ENCODE measurements at places on chromosomes 13 and 19.

DNA sequence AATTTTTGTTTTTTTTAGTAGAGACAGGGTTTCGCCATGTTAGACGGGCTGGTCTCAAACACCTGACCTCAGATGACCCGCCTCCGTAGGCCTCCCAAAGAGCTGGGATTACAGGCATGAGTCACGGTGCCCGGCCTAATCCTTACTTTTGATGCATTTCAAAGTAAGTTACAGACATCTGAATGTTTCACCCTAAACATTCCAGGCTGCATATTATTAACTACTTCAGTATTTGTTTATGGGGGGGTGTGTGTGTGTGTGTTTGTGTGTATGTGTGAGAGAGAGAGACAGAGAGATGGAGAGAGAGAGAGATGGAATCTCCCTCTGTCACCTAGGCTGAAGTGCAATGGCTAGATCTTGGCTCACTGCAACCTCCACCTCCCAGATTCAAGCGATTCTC, 13.1 kb downstream of the SULT2B1 start:
- no peak for DNase-seq

DNA sequence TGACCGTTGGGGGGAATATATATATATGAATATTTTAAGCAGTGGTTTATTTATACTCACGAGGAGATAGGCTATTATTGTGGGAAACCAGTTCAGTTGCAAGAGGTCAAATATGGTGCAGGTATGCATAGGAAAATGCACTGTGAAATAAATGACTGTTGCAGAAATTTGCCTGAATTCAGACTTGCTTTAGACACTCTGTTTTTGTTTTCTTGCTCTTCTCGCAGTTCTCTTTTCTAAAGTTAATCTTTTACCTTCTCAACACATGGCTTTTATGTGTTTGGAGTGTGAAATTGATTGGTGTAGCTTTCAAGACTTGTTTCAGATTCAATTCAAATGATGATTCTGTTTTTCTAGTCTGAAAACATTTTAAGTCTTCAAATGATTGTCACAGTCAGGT, 109.7 kb downstream of the LRCH1 start:
- no peak for DNase-seq

- DNase-seq = no peak
These were observed 41.1 kb downstream of the ARHGAP35 start for GRCh38 chr19:46901701-46902401.

GRCh38 chr13:52371736-52372247, 34.2 kb downstream of the THSD1 start:
- DNase-seq = no peak

- DNase-seq = no peak
These were observed 7.6 kb downstream of the SIRT2 start for GRCh38 chr19:38891771-38892170.

GRCh38 chr13:30872685-30873461, 33.2 kb upstream of the MEDAG start:
- no peak for DNase-seq

GRCh38 chr19:22882797-22883196, 50.7 kb downstream of the ZNF723 start:
- no peak for DNase-seq

DNA sequence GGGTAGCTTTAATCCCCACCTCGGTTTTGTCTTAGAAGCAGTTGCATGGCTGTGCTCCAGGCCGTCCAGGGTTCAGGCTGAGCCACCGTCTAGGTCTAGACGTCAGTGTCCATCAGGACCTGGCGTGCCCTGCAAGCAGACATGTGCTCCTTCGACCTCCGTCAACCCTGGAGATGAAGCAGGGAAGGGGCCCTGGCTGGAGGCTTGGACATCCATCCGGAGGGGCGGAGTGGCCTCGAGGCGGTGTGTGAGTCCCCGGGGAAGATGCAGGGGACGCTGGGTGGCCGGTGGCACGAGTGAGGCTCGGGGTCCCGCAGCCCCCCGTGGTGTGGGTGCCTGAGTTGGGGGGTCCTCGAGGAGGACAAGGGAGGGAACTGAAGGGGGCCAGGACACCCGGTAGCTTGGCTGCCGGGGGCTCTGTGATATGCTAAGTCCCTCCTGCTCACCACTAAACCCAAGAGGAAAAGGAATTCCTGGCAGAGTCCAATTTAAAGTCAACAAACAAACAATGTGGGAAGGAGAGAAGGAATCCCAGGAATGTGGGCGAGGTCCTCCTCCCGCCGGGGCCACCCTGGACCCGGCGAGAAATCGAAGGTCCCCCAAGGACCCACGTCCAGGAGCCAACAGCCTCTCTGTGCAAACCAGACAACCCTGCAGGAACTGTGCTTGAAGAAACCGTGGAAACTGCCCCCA, 14.9 kb upstream of the PTBP1 start:
- DNase-seq = no peak

- DNase-seq = no peak
These were observed 4.6 kb downstream of the RBM26 start for GRCh38 chr13:79401259-79402070.

DNA sequence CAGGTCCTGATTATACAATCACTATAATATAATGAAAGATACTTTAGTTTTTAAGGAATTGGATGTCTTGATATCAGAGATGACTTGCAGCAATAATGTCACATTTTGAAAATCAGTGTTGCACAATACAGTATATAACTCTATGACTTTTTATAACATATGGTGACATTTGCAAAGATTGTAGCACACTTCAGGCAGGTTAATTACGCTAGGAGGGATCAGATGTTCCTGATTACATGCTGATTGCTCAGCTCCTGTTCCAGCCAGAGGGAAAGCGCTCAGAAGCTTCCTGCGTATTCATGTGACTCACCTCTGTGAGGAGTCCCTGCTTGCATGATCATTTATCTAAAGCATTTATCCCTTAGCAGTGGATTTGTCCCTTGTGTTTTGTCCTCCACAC, 265.6 kb downstream of the GPC5 start:
- no peak for DNase-seq

- no peak for DNase-seq
These were observed 350.0 kb downstream of the ZNF536 start for GRCh38 chr19:30722186-30722585.

DNA sequence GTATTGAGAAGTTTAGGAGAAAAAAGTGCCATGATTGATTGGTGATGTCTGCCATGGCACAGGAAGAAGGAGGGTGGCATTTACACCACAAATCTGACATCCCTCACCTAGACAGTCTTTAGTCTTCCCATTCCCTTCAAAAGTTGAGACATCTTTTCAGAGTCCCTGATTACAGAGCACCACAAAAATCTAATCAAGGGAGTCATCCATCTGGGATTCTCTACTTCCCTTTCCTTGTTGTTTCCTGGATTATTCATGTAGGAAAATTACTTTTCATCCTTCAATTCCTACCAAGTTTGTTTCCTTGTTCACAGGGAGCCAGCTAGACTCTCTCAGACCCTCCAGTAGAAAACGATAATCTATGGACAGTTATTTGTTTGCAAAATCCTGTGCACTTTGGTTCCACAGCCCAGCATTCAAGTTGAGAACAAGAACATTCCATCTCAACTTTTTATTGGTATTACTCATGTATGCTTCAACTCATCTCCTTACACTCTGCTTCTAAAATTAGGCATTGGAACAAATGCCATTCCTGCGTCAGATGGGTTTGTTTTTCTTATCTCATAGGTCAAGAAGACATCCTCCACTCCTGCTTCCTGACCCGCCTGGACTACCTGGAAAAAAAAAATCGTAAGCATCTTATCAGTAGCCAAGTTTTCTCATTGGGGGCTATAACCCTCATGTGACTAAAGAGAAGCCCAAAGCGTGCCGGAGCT, 259.9 kb downstream of the FOXO1 start:
- no peak for DNase-seq

- DNase-seq = peak; percentile 26
These were observed 30.3 kb downstream of the USPL1 start for GRCh38 chr13:30647824-30648521.

- DNase-seq = no peak
These were observed 155.2 kb downstream of the ZIC5 start for GRCh38 chr13:99816321-99816720.

- no peak for DNase-seq
These were observed 2.2 kb upstream of the ARHGAP33 start for GRCh38 chr19:35773020-35773806.

GRCh38 chr19:7928741-7929701, 3.1 kb upstream of the CTXN1 start:
- DNase-seq = no peak

- no peak for DNase-seq
These were observed 15.7 kb downstream of the ARID3A start for GRCh38 chr19:941292-942132.

GRCh38 chr19:34725400-34725799, 8.6 kb upstream of the ZNF181 start:
- DNase-seq = no peak

- DNase-seq = no peak
These were observed 482.0 kb downstream of the DIAPH3 start for GRCh38 chr13:59681636-59682311.

DNA sequence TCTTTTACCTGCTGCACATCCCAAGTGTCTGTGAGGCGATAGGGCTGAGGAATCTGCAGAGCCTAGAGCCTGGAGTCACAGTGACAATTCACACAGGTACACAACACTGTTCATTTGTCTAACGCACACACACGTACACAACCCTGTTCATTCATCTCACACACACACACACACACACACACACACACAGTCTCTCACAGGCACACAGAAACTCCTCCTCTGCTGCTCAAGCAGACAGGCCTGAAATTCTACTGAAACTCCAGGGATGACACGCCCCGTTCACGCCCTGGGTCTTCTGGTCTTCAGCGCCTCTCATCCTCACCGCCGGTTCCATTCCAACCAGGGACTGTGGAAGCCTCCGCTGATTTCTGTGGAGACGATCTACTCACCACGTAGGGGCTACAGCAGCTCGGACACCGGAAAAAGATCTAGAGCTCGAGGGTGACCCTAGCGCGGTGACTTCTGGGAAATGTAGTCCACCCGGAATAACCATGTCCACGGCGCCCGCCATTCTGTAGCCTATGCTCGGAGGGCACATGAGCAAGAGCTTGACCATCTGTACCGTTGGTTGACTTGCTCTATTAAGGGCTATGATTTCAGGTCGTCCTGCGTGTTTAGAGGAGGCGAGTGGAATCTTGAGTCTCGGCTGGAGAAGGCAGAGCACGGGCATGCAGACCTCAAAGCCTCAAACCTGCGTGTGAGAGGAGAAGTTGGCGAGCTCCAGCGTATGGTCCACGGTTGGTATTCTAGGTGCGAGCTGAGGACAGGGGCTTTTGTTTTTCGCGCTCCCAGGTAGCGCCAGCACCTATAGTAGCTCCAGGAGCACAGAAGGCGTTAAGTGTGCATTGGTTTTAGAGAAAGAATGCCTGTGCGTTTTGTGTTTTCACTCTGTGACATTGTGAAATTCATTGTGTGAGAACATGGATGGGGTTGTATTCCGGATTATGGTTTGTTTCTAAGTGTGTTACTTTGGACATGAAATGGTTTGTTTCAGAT, 33.4 kb downstream of the ZNF45 start:
- peak; percentile 40 for DNase-seq

- DNase-seq = no peak
These were observed 330.6 kb downstream of the KCNRG start for GRCh38 chr13:50345804-50346203.

DNA sequence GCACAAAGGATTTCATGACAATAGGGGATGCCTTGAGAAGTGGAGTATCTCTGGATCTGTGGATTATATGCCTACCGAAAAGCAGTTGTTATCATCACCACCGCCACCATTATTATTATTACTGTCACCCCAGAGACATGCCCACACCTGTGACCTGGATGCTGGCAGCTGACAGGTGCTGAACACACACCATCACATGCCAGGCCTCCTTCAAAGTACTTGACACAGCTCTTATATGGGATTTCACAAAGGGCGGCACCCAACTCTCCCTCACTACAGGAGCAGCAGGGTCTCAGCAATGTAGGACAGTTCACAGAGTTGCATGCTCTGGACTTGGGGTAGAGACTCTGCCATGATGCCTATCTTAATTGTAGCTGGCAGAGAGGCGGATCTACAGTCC, 5.6 kb upstream of the GPR42 start:
- no peak for DNase-seq

- no peak for DNase-seq
These were observed 2.4 kb downstream of the BLOC1S3 start for GRCh38 chr19:45180936-45181335.

- no peak for DNase-seq
These were observed 3.5 kb downstream of the USP12 start for GRCh38 chr13:27168086-27168485.

DNA sequence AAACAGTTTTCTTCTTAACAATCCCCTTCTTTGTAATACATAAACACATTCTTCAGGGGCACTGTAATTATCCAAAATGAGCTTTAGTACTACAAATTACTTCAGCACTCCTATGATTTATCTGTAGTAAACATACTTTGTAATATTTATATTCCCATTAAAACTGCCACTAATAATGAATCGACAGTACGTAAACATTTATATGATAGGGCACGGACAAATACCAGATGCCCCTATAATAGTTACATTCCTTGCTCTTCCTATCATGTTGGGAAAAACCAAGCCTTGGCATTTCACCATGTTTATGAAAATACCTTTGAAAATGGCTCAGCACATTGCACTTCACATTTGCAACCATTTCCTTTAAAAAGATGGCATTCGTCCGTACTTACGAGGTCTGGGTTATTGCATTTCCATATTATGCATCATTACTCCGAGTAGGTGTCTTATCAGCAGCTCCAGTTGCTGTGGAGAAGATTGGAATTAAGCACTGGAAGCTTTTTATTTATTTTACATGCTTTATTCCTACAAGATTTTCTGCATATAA, 1043.4 kb downstream of the DIAPH3 start:
- no peak for DNase-seq

DNA sequence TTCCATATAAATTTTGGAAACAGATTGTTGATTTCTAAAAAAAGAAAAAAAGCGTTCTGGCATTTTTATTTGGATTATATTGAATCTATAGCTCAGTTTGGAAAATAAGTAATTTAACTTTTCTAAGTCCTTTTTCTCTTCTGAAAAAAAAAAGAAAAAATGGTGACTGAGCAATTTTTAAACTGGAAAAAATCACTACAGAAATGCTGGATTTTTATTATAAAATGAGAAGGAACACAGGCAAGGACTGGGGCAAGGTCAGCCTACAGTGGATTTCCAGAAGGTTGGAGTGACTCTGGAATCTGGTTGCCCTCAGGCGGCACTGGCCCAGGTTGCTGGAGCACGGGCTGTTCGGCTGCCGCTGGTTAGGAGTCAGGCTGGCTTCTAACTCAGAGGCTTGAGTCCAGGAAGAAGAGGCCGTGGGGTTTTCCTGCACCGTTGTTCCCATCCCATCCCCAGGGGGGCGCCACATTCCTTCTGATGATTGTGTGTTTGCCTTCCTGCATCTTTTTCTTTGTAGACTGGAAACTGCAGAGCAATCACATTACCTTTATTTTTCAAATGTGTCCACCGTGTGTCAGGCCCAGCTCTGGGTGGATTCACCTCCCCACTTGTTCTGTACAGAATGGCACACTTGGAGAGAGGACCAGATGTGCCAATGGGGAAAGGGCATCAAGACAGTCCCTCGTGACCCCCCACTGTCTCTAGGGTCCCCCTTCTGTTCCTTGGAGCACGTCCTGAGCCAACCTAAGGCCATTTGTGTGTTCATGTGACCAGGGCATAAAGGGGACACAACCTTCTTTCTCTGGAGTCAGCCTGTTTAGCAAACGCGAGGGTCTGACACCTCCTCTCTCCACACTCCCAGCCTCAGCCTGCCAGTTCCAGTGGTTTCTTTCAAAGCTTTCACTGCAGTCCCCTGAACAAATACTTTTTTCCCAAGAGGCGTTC, 44.5 kb upstream of the GTF3A start:
- DNase-seq = no peak

Data from NCI-H2081 treated with DMSO at 0.1 percent for 48 hours (cell line).